ENCODE measurements at places on chromosomes 13 and 19.

DNA sequence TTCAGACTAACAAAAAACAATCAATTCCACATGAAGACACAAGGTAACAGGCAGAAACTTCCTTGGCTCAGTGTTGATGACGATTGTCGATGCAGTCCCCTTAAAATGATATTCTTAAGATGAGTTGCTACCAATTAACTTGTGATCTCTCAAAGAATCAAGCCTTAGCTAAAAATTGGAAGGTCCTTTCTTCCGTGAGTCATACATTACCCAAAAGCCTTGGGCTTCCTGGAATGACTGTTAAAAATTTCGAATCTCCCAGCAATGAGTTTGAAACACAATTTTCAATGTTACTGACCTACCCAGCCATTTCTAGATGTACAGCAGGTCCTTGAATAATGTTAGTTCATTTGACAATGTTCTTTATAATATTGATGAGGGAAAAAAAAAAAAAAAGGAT lies 28.0 kb upstream of the RB1 start:
- DNase-seq = no peak

GRCh38 chr19:10683064-10683426 lies 18.2 kb upstream of the QTRT1 start:
- no peak for DNase-seq

GRCh38 chr19:49442354-49442753 lies 1.0 kb upstream of the SLC17A7 start:
- DNase-seq = no peak

- no peak for DNase-seq
These were observed 59.4 kb upstream of the SPRY2 start for GRCh38 chr13:80400164-80400864.

- DNase-seq = no peak
These were observed 3.9 kb downstream of the SUPT5H start for GRCh38 chr19:39449116-39449797.

DNA sequence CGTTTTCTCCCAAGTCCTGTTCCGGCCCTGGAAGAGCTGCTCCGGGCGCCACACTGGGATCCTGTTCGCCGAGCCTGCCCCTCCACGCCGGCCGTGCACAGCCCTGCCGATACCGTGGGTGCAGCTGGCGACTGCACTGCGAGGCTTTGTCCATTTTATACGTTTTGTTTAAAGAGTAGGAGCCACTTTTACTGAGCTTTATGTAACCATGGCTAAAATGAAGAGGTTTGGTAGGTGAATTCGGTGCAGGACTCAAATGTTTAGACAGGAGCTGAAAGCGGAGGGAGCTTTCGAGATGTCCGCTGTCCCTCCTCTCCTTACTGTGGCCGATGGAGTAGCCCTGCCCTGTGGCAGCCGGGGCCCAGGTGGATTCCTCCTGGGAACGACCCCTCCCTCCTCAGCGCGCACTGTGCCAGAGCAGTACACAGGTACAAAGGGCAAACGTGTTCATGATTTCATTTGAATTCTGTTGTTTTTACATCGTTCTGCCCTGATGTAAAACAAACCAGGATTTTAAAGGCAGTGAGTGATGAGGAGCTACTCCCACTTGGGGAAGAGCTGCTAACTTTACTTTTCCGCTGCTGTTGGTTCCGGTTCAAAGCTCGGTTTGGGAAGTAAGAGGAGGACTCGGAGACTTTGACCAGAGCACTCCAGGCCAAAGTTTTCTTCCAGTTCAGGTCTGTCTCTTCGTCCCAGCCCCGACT lies 1.7 kb downstream of the COL4A2 start:
- DNase-seq = no peak

GRCh38 chr13:18947376-18947977 lies 234.1 kb downstream of the TUBA3C start:
- DNase-seq = peak; percentile 1
